Pericardium fibroblast (primary cell): ENCODE measurements at places on chromosomes 7 and 10. TPM values are rescaled to one million over a fixed set of nuclear protein-coding genes. Genes with fewer than 3 reads are reported as not detected.

The GRID1 gene
- total RNA-seq, result 0.12 and 0.34 TPM in 2 replicates

The SPDYE18 gene
- total RNA-seq, result not detected in 2 replicates

The CPA5 gene
- total RNA-seq, result 0.12 TPM in 1 of 2 replicates, not detected in the other

The TACC2 gene
- total RNA-seq, result 8.4 and 14.1 TPM in 2 replicates

The GET4 gene
- total RNA-seq, result 17.1 and 18.3 TPM in 2 replicates

The GIMAP6 gene
- total RNA-seq, result not detected in 2 replicates
